CD4-positive, alpha-beta memory T cell (primary cell): ENCODE measurements at places on chromosomes 7 and 10. TPM values are rescaled to one million over a fixed set of nuclear protein-coding genes. Genes with fewer than 3 reads are reported as not detected.

DNA sequence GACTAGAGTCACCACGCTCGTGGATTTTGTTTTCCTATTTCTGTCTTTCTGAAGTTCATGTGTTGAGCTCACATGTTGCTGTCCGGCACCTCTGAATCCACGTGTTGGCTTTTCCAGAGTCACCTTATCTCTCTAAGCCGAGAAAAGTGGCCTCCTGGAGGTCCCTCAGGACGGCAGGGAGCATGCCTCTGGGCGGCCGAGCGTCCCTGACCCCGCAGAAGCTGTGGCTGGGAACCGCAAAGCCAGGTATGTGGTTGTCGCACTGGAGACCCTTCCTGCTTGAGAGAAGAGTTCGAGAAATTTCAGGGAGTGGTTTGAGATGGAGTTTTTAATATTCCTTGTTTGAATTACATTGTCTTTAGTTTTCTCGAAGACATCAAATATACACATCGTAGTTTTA lies 12.6 kb downstream of the IQCE start:
- H3K27ac ChIP-seq = no peak overlapping the region
- H3K4me3 ChIP-seq = no peak overlapping the region
- no peaks in the 10 kb centered on the region for H3K27me3 ChIP-seq
- peaks cover 7% of the 10 kb centered on the region for H3K4me1 ChIP-seq
- no peaks in the 10 kb centered on the region for H3K36me3 ChIP-seq
- no peak for DNase-seq

ANKRD30A gene
- not detected for total RNA-seq

DNA sequence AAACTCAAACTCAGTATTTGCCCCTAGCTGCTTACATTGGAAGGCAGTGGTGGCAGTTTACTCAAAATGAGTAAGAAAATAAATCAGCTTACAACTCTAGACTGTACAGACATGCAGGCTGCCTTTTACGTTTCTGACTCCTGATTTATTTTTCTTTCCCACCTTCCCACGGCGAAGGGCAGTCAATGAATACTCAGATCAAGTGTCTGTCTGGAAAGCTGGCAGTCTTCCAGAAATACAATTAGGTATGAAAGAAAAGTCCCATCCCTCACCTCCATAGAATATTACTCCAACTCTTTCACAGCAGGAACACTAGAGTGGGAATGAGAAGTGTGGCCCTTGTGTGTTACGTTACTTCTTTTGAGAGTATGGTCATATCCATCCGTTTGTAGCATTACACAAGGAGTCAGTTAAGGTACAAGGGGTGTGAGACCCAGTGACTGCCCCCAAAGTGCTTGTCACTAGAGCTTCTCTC lies 1.3 kb upstream of the PAPSS2 start:
- H3K4me1 ChIP-seq = peaks cover 7% of the 10 kb centered on the region
- H3K27ac ChIP-seq = no peak overlapping the region
- no peak overlapping the region for H3K4me3 ChIP-seq
- H3K27me3 ChIP-seq = peaks cover 19% of the 10 kb centered on the region

UBE2D1 gene
- 13.4 TPM for total RNA-seq

KIF20B gene
- 20.7 TPM for total RNA-seq

- DNase-seq = no peak
- no peaks in the 10 kb centered on the region for H3K27me3 ChIP-seq
- no peak overlapping the region for H3K27ac ChIP-seq
- H3K4me3 ChIP-seq = no peak overlapping the region
- no peaks in the 10 kb centered on the region for H3K4me1 ChIP-seq
Observed at GRCh38 chr10:109647627-109648026, 275.7 kb downstream of the XPNPEP1 start.

GRCh38 chr10:48957361-48958151 lies 17.9 kb upstream of the LRRC18 start:
- no peaks in the 10 kb centered on the region for H3K36me3 ChIP-seq
- H3K27me3 ChIP-seq = no peaks in the 10 kb centered on the region
- no peak for DNase-seq
- no peak overlapping the region for H3K4me3 ChIP-seq

DNA sequence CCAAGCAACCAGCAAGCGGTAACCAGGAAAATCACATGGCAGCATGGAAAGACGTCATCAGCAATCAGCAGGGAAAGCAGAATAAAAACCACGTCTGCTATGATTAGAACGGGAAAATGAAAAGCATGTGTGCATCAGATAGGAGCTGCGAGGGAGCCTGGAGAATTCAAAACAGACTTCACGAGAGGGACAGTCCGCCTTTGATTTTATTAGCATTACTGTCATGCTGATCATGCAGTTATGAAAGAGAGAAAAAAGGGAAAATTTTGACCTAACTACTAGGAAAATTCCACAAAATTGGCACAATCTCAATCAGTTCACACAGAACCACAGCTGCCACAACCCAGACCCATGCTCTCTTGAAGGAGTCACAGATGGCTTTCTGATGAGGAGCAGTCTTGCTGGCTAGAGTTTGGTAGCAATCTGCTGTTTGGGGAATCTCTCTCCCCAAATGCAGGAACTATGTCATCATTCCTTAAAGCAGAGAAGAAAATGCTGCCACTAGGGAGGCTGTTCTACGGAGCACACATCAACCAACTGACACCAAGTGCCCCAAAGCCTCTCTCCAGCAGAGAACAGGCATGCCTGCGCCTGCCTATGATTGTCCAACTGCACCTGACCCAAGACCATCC lies 295.9 kb downstream of the TNS3 start:
- H3K36me3 ChIP-seq = no peaks in the 10 kb centered on the region
- no peaks in the 10 kb centered on the region for H3K27me3 ChIP-seq
- no peak for DNase-seq
- H3K4me3 ChIP-seq = no peak overlapping the region

DNA sequence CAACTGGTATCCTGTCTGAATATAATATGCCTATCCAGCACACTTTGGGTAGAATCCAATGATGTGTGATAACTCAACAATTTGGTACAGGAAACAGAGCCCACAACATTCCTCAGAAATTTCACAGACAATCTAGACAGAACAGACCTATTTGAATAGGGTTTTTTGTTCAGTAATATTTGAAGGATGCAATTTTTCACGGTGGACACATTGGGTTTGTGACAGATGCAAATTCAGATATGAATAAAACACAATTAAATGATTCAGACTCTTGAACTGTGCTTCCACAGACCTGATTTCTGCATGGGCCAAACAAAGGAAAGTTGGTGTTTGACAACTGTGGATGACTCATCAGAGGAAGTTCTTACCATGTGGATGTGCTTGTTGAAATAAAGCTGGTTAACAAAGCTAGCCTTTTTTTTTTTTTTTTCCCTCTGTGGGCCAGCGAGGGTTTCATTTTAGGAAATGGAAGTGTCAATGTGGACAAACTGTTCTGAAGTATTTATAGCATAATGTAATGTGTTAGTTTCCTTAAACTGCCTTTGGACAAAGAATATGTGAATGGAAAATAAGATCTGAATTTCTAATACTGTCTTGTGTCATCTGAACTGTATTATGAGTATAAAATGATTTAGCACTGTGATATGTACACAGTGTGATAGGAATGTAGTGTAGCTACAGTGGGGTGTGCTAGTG lies 43.2 kb upstream of the FAM133B start:
- H3K36me3 ChIP-seq = no peaks in the 10 kb centered on the region
- no peak overlapping the region for H3K27ac ChIP-seq
- no peaks in the 10 kb centered on the region for H3K27me3 ChIP-seq
- no peak overlapping the region for H3K4me3 ChIP-seq
- peak; percentile 13 for DNase-seq

MACROH2A2 gene
- total RNA-seq = 4.8 TPM

DNA sequence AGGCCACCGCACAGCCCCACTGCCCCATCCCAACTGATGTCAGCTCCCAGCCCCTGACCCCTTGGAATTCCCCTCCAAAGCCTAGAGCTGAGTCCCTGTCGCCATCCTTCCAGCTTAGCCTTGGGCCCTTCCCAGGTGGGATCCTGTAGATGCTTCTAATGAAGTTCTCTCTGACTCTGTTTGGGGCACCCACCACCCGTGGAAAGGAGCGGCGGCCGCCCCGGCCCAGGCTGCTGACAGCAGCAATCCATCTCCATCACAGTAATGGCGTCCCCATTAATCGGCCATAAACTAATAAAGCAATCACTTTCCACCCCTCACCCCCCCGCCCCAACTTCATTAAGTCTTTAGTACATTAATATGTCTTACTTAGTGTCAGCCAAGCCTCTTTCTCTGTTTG lies 25.6 kb downstream of the KAZALD1 start:
- no peaks in the 10 kb centered on the region for H3K36me3 ChIP-seq
- no peak overlapping the region for H3K4me3 ChIP-seq
- no peak overlapping the region for H3K27ac ChIP-seq
- no peaks in the 10 kb centered on the region for H3K4me1 ChIP-seq
- DNase-seq = no peak

GRCh38 chr7:78684201-78684600 lies 769.3 kb downstream of the MAGI2 start:
- H3K27me3 ChIP-seq = no peaks in the 10 kb centered on the region
- no peak overlapping the region for H3K4me3 ChIP-seq
- no peaks in the 10 kb centered on the region for H3K36me3 ChIP-seq
- no peak overlapping the region for H3K27ac ChIP-seq
- no peak for DNase-seq

GDF10 gene
- total RNA-seq = 1.3 TPM

CHST3 gene
- not detected for total RNA-seq

PALD1 gene
- not detected for total RNA-seq

CCDC172 gene
- total RNA-seq = not detected

DNA sequence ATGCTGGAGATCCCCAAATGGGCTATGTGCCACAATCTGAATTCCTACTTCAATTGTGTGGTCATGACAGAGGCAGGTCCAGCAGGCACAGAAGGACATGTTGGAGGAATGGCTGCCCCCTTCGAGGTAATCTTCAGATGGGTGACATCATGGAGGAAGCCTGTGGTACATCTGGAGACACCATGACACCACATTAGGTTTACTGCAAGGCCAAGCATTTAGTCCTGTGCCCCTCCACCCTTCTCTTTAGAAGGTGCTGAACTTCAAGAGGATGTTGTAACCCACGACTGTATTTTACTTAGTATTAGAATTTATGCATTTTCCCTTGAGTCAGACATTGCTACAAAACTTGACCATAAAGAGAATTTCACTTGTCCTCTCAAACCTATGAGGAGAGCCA lies 75.1 kb upstream of the DDC start:
- DNase-seq = no peak
- no peaks in the 10 kb centered on the region for H3K27me3 ChIP-seq
- H3K27ac ChIP-seq = no peak overlapping the region
- H3K4me3 ChIP-seq = no peak overlapping the region

OPN4 gene
- total RNA-seq = not detected

ABCB1 gene
- total RNA-seq = 27.1 TPM

DNA sequence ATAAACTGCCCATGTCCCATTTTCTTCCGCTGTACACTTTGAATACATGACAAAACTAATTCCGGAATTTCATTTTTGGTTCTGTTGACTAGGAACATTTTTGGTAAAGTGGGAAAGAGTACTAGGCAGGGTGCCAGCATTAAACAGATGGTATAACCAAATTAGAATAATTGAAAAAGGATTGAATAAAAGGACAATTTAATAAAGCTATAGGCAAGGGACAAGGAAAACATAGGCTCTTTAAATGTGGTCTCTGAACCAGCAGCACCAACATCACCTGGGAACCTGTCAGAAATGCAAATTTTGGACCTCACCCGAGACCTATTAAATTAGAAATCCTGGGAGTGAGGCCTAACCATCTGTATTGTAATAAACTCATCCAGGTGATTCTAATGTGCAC lies 376.9 kb downstream of the LRRTM3 start:
- no peaks in the 10 kb centered on the region for H3K27me3 ChIP-seq
- H3K4me1 ChIP-seq = no peaks in the 10 kb centered on the region

DNA sequence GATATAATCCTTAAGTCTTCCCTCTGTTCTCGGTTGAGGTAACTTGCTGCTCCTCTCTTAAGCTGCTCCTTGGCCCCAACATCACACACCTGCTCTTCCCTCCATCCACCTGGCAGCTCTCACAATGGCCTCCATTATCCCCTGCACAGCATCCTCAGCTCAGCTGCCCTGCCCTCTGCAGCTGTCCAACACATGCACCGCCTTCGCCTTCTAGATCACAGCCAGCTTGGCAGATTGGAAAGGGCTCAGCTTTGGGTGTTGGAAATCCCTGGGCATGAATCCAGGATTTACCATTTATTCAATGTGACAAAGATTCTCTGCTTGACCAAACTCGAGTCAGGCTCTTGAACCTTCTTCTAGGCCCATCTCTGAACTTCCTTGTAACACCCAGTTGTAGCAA lies 20.6 kb downstream of the RGR start:
- H3K27ac ChIP-seq = no peak overlapping the region
- no peak overlapping the region for H3K4me3 ChIP-seq
- DNase-seq = no peak
- no peaks in the 10 kb centered on the region for H3K36me3 ChIP-seq

DNA sequence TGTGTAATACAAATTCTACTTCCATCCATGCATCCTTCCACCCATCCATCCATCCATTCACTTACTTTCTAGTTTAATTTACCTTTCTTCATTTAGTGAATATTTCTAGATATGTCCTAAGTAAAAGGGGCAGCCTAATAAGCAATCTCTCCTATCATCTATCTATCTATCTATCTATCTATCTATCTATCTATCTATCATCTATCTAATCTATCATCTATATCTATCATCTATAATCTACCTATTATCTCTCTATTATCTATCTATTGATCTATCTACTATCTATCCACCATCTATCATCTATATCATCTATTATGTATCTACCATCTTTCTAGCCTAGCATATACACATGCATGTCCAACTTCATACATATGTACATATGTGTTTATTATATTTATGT lies 104.2 kb downstream of the PTPN20 start:
- H3K36me3 ChIP-seq = no peaks in the 10 kb centered on the region
- no peak for DNase-seq
- H3K27me3 ChIP-seq = no peaks in the 10 kb centered on the region

CALML5 gene
- total RNA-seq = not detected

- H3K27me3 ChIP-seq = no peaks in the 10 kb centered on the region
- H3K27ac ChIP-seq = no peak overlapping the region
- H3K4me3 ChIP-seq = no peak overlapping the region
- no peaks in the 10 kb centered on the region for H3K36me3 ChIP-seq
- DNase-seq = no peak
Observed at GRCh38 chr10:95312257-95312656, 21.5 kb upstream of the PDLIM1 start.

RADIL gene
- total RNA-seq = not detected

SPDYE9 gene
- not detected for total RNA-seq

- no peaks in the 10 kb centered on the region for H3K27me3 ChIP-seq
- H3K36me3 ChIP-seq = no peaks in the 10 kb centered on the region
Observed at GRCh38 chr7:11751315-11751714, 80.7 kb downstream of the THSD7A start.

- H3K27me3 ChIP-seq = no peaks in the 10 kb centered on the region
- H3K27ac ChIP-seq = no peak overlapping the region
- no peak for DNase-seq
- H3K4me3 ChIP-seq = no peak overlapping the region
- H3K4me1 ChIP-seq = no peaks in the 10 kb centered on the region
Observed at GRCh38 chr7:121352323-121352722, 23.5 kb downstream of the WNT16 start.
